ENCODE measurements at places on chromosomes 5 and 9.

DNA sequence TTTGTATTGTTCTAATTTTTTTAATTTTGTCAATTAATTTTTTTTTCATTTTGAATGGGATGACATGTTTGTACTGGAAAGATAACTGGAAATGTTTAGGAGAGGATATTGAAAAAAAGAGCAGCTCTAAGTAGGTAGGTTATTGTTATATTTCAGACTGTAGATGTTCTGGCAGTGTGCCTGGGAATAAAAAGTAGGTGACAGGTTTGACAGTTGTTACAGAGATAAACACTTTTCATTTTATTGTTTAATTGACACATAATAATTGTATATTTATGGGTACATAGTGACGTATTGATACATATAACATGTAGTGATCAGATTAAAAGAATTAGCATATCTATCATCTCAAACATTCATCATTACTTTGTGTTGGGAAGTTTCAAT is 279.1 kb downstream of the ARRDC3 start:
- no peak for DNase-seq

GRCh38 chr5:57262541-57262940 is 88.7 kb downstream of the GPBP1 start:
- DNase-seq, result no peak

- DNase-seq, result no peak
These were observed 512.2 kb upstream of the GRIA1 start for GRCh38 chr5:152978141-152978835.

- no peak for DNase-seq
These were observed 61.8 kb downstream of the C6 start for GRCh38 chr5:41151564-41151963.

DNA sequence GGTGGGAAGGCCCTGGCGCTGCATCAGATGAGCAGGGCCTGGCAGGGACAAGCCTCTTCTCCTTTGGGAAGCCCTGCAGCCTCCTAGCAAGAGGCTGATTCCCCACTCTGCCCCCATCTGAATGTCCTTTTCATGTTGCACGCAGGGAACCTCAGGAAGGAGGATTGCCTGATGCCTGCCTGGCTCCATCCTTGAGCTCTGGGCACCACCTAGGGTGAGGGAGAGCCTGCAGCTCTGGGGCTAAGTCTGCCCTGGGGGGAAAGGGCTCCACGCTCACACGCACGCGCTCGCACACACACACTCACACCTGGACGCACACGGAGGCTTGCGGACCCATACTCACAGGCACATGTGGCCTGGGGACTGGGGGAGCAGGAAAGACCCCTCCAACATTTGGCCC is 86.6 kb downstream of the LMX1B start:
- DNase-seq, result no peak

DNA sequence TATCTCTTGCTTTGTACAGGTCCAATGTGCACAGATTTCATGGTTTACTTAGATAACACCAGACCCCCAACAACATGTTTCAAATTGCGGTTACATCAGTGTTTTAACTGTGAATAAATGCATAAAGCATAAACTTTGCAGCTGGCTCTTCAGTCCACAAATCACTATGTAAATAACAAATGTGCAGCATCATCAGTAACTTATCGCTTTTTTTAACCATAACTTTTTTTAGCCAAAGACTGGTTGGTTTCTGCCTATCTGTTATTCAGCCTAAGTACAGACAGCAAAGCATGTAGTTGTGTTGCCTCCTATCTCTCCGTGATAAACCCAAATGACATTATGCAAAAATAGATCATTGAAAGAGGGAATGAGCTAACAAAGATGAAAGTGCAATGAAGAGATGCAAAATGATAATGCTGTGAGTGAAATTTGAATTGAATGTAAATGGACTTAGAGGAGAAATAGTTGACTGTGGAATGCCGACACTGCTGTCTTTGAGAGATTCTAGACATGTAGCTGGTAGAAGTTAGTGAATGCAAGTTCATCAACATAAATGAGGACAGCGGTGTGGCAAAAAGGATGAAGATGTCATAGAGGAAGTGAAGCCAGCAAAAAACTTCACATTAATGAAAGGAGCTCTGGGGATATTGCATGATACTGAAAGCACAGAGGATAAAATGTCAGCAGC is 108.8 kb downstream of the PDE8B start:
- DNase-seq, result no peak

DNA sequence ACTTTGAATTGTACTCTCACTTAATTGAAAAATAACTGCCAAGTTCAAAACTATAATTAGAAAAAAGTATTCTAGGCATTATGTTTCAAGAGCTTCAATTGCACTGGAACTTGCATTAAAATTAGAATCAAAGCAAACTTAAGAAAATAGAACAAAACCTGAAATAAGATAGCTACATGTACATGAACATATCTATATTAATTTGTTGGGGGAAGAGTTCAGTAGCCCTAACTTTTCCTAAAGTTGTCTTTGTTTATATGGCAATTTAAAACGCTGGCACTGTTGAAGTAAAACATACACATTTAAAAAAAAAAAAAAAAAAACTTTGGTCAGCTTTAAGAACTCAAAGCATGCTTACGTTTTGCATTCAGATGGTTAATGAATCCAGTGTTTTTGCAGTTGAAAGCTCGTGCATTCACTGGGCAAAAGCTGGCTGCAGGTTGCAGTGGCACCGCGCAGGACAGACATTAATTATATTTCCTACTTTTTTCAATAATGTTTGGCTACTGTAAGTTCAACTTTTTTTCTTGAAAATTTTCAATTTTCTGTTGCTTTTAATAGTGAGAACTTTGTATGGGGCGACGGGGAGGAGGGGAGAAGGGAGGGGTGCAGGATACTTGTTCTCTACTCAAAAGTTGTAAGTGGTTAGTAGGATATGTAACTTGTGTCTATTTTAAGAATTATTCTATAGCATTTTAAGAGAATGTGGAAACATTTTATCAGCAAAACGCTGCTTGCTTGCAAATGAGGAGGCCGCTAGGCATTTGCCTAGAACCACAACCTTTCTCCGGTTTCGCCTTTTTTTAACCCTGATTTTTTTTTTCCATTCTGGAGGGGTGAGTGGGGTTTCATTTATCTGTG is 3.9 kb downstream of the NR2F1 start:
- no peak for DNase-seq

DNA sequence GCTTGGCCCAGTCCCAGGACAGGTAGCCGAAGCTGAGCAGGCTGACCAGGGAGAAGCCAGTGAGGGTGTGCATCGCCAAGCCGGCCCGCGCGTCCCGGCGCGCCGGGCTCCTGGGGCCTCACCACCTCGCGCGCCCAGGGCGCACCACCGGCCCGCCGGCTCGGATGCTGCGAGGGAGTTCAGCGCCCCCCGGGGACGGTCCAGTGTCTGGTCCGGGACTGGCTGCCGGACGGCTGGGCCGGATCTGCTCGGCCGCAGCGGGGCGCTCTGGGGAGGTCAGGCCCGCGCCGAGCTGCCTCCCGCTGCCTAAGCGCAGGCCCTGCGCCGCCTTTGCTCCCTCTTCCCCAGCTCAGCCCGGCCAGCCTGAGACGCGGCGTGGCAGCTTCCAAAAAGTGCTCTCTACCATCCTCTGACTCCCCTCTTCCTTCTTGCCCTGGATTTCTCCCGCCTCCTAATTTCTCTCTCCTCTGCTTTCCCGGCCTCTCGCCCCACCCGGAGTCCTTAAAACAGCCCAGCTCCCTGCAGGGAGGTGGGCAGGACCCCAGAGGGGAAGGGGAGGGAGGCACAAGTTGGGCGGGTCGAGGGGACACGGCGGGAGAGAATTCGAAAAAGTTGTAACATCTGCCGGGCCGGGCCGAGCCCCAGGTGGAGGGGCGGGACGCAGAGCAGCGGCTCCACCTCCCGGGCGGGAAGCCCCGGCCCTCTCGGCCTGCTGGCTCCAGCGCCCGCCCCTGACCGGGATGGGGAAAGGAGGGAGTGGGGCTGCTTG is at the start of gene ARSI:
Gene ARSI, minus strand, starts transcription at position 605 of the 769 bp plus-strand sequence. Its CDS starts 532 bp downstream, at position 73.
- DNase-seq, result no peak

GRCh38 chr9:27427272-27427643 is 96.8 kb upstream of the IFNK start:
- DNase-seq, result no peak

- DNase-seq, result no peak
These were observed 238.4 kb downstream of the ARRDC3 start for GRCh38 chr5:91144491-91145332.

DNA sequence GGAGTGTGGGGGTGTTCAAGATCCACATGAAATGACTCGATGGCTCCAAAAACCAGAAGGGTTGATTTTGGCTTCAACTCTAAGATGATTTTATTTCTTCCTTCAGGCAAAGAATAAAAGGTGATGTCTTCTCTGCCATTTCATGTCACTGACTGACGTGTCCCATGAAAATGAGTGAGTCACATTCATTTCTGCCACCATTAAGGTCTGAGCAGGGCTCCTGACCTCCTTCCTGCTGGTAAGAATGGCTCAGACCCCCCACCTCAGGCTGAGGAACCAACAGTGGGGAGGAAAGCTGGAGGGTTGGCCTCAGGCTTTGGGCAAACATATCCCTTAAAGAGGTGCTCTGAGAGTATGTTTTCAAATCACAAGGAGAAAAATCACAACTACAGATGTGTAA is 53.9 kb upstream of the ZNF354A start:
- DNase-seq, result no peak

- no peak for DNase-seq
These were observed 1315.5 kb upstream of the C9orf72 start for GRCh38 chr9:28888806-28889205.

DNA sequence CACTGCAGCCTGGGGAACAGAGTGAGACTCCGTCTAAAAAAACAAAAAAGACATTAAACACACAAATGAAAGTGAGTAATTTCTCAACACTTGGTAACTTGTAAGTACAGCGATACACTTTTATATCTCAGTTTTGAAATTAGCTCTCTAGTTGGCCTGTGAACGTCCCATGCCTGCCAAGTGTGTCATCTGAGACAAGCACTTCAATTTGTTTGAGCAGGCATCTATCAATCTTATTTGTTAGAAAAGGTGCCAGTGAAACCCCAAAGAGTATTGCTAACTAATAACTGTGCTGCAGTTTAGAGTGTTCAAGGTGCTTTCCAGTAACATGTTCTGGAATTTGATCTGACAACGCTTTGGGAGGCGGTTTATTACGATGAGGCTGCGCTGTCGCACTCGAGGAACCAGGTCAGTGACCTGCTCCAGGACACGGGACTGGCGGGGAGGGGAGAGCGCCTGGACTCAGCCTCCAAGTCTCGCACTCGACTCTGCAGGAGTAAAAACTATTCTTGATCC is 1.1 kb upstream of the SPIN1 start:
- no peak for DNase-seq

DNA sequence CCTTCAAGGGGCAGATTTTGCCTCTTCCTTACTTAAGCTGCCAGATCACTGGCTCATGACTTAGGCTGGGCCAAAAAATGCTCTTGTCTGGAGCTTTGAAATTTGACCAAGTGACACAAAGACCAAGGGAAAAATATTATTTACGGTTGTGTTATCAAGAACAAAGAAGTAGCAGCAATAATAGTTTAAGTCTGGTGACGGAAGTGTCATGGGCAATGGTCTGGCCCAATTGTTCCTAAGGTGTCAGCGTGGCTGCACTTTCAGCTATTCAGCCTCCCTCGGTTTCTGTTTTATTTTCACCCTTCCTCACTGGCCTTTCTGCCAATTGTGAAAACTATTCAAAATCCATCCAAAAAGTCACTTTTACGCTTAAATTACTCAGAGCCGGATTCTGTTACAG is 185.3 kb downstream of the CDH18 start:
- DNase-seq, result no peak

DNA sequence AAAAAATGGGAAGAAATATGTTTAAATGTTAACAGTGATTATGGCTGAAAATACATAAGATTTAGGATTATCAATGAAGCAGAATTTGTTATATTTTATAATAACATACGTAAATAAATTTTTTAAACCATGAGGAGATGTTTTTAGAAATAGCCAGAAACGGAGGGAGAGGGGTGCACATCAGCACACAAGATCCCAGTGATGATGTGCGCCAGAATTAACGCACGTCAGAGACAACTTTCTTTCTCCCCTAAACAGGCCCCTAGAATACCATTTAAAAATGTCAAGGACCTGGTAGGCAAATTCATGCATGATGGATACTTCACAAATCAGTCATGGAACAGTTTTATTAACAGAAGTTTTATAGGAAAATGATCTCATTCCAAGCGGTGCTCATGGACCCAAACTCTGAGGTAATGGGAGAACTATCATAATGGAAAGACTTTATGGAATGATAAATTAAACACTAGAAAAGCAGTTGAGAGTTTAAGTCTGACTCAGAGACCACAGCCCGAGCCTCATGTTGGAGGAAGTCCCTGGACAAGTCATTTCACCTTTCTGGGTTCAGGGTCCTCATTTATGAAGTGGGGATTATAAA is 258.9 kb upstream of the GAS1 start:
- DNase-seq, result no peak
